Head of caudate nucleus (tissue), 42 donors: ENCODE measurements at places on chromosomes 2 and 18.
A peak's percentile ranks its signal among the peaks of the same experiment; 100 is the strongest.

DNA sequence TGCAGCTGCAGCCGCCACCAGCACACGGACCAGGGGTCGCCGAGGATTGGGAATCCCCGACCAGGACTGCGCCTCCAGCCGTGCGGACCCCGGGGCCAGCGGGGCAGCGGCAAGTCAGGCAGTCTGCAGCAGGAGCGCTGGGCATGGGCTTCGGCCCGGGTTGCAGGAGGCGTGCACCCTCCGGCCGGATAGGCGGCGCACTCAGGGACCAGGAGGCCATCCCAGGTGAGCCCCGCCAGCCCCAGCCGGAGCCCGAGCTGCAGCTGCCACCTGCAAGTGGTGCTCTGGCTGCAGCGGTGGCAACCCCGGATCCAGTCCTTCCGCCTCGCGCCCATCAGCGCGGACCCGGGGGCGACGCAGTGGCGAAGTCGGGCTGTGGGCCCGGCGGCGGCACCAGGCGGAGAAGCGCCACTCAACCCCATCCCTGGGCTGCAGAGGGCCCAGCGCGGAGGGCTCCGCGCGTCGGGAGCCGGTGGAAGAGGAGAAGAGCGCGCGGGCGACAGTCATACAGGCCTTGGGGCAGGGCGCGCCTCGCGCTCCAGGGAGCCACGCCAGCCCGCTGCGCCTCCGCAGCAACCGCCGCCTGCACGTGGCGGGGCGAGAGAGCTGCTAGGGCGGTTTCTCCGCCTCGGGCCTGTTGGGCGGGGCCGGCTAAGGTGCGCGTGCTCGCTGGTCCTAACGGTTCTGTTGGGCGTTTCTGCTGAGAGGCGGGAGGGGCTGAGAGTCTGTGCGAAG is 73.8 kb downstream of the RPIA start:
- peak; percentile 61 for DNase-seq

- DNase-seq = no peak
These were observed 9.4 kb upstream of the ADD2 start for GRCh38 chr2:70777450-70777849.

DNA sequence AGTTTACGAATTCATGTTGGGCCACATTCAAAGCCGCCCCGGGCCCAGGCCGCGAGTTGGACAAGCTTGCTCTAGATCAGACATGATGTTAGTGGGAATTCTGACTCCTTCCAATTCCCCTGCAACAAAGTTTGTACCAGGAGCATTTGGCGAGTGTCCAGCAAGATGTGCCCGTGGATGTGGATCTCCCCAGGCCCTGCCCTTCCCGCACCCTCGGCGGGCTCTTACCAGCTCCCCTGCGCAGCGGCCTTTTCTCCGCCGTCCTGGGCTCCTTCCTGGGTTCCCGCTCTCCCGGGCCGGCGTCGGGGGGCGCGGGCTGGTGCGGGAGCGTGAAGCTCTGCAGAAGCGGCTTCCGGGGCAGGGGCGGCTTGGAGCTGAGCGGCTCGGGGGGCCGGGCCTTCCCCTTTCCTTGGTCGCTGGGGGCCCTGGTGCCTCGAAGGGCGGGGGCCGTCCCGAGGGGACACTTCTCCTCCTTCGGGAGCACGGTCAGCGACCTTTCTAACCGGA is 90.8 kb upstream of the MGAT4A start:
- no peak for DNase-seq

DNA sequence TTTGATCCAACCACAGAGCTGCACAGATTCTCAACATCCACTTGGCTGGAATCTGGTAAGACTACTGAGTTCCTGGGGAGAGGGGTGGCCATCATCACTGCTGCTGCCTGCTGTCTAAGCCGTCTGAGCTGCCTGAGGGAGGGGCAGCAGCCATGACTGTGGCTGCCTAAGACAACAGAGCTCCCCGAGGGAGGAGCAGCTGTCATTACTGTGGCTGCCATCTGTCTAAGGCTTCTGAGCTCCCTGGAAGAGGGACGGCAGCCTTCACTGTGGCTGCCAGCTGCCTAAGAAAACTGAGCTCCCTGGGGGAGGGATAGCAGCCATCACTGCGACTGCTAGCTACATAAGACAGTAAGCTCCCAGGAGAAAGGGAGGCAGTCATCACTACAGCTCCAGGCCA is 584.4 kb downstream of the NR4A2 start:
- DNase-seq = no peak

DNA sequence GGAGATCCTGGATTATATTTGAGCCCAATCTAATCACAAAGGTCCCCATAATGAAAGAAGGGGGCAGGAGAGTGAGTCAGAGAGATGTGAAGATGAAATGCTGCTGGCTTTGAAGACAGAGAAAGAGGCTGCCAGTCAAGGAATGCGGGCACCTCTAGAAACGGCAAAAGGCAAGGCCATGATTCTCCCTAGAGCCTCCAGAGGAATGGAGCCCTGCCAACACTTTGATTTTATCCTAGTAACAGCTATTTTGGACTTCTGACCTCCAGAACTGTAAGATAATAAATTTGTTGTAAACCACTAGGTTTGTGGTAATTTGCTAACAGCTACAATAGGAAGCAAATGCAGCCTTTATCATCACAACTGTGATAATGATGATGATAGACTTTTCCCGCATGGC is 32.9 kb downstream of the LBH start:
- DNase-seq = no peak

GRCh38 chr2:96842600-96842999 is 1.2 kb downstream of the ANKRD23 start:
- no peak for DNase-seq

DNA sequence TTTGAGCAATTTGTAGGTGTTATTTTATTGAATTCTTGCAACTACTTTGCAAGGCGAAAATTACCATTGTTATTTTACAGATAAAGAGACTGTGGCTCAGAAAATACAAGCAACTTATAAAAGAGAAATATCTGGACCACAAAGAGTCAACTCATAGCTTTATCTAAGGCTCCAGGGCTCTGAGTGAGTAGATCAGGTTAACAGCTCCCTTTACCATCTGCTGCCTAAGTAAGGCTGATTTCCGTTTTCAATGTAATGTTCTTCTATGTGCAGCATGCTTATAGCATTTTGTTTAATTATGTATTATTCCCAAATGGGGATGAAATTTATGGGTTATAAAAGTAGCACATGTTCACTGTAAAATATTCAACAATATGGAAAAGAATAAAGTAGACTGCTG is 299.1 kb upstream of the TNP1 start:
- no peak for DNase-seq

GRCh38 chr18:22546905-22547570 is 129.3 kb upstream of the CTAGE1 start:
- no peak for DNase-seq

DNA sequence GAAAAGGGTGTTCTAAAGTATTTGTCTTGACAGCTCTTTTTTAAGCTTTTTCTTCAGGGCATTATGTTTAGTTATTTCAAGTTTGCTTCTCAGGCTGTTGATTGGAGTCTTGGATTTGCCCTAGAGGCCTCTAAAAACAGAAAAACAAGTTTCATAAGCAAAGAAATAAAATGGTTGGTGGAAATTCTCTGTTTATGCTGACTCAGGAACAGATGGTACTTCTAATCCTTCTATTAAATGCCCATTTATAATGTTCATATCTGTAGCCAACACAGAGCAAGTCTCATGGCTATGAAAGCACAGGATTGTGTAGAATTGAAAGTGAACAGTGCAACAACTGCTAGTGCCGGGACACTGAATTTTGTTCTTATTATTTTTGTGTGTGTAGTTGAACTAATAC is 60.4 kb downstream of the KCNJ3 start:
- no peak for DNase-seq

DNA sequence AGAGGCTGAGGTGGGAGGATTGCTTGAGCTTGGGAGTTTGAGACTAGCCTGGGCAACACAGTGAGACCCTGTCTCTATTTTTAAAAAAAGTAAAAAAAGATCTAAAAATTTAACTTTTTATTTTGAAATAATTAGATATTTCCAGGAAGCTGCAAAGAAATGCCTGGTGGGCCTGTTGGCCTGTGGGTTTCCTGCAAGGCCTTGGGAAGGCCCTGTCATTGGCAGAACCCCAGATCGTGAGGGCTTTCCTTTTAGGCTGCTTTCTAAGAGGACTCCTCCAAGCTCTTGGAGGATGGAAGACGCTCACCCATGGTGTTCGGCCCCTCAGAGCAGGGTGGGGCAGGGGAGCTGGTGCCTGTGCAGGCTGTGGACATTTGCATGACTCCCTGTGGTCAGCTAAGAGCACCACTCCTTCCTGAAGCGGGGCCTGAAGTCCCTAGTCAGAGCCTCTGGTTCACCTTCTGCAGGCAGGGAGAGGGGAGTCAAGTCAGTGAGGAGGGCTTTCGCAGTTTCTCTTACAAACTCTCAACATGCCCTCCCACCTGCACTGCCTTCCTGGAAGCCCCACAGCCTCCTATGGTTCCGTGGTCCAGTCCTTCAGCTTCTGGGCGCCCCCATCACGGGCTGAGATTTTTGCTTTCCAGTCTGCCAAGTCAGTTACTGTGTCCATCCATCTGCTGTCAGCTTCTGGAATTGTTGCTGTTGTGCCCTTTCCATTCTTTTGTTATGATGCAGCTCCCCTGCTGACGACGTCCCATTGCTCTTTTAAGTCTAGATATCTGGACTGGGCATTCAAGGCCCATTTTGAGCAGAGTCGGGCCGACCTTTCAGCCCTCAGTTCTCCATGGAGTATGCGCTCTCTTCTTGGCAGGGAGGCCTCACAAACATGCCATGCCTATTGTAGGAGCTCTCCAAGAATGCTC is 6.6 kb downstream of the PROC start:
- DNase-seq = no peak

- peak; percentile 37 for DNase-seq
These were observed 87.5 kb upstream of the ALKAL2 start for GRCh38 chr2:375270-375955.

- DNase-seq = no peak
These were observed 1695.0 kb upstream of the CELF4 start for GRCh38 chr18:39260565-39260964.

- no peak for DNase-seq
These were observed 363.6 kb downstream of the CTNNA2 start for GRCh38 chr2:79876430-79876829.

GRCh38 chr2:47504174-47504810 is 101.3 kb downstream of the MSH2 start:
- no peak for DNase-seq

DNA sequence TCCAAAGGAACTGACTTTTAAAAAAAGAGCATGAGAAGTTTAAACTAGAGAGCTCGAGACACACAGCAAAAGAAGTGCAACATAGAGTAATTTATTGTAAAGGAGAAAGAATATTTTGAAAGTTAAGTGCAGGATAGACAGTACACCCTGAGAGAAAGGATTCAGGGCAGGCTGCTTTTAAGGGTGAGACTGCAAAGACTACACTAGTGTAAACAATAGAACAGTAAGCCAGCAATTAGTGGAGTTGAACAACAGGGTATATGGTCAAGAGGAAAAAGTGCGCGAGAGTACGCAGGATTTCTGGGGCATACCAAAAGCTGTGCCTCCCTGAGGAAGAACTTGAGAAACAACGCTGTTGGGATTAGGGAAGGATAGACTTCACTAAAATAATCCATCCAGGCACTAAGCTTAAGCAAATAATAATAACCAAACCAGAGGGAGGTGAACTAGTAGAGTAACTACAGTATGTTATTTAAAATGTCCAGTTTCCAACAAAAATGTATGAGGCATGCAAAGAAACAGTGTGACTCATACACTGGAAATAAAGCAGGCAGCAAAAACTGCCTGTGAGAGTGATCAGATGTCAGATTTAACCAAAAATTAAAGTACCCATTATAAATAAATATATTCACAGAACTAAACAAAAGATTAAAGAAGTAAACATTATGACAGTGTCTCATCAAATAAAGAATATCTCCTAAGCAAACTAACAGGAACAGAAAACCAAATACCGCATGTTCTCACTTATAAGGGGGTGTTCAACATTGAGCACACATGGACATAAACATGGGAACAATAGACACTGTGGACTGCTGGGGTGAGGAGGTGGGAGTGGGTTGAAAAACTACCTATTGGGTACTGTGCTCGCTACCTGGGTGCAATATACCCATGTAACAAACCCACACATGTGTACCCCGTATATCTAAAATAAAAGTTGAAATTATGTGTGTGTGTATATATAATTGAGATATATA is 40.5 kb upstream of the EMILIN2 start:
- DNase-seq = no peak

- DNase-seq = peak; percentile 61
These were observed 500 bp downstream of the CCNYL1 start for GRCh38 chr2:207711750-207712530.

GRCh38 chr2:95262896-95263542 is 11.2 kb upstream of the PROM2 start:
- DNase-seq = peak; percentile 13

GRCh38 chr18:36718705-36719328 is 110.0 kb downstream of the TPGS2 start:
- DNase-seq = no peak

DNA sequence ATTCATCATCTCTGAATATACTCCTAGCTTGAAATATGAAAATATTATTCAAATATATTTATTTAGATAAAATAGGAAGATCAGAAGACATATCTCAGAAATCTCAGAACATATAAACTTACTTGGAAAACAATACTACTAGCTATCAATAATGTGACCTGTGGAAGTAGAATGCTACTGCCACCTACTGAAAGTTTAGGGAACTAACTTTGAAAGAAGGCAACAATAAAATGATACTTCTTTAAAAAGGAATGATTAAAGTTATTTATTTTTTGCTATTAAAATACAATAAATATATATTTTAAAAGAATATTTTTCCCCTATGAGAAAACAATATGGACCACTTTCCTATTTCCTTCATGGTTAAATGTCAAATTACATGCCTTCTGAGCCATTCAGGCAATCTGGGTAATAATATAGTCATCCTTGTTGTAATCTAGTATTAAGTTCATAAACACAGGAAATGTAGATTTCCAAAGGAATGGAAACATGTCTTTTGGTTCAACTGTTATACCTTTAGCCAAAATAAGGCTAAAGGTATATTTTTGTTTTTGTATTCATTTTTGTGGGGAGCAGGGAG is 26.0 kb downstream of the ACADL start:
- DNase-seq = no peak

- no peak for DNase-seq
These were observed 434.7 kb upstream of the HS6ST1 start for GRCh38 chr2:128753321-128753720.

DNA sequence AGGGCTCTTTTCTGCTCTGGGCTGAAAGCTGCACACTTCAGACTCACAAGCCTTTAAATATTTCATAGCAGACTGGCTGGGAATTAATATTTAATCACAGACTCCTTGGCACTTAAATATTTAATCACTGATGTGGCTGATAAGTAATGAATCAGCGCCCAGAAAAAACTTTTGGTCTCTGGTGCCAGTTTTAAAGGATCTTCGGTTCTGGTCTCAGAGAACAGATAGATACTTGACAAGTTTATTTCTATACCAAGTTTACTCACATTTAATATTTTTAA is 201.2 kb downstream of the MYCN start:
- no peak for DNase-seq
